Muscle of back (tissue), 13 donors: ENCODE measurements at places on chromosomes 13 and 19. TPM values are rescaled to one million over a fixed set of nuclear protein-coding genes. Genes with fewer than 3 reads are reported as not detected.

GRCh38 chr19:31098836-31099235 lies 250.4 kb downstream of the TSHZ3 start:
- no peak for DNase-seq

DNA sequence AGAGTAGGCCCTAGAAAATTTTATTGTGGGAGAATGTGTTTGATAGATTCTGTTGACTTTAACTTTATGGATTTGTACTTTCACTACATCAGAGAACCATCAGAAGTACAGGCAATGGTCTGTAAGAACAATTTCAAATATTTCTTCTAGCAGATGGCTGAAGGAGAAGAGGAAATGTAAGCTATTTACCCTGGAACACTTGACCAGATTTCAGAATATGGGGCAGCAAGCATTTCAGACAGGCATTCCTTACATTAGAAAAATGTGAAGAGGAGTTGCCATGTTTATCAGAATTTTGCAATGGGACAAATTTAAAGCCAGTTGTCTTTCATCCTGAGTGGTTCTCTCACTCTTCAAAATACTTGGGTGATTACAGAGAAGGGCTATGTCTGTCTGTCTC lies 7.5 kb downstream of the FRY start:
- DNase-seq, result no peak

- no peak for DNase-seq
These were observed 202.6 kb downstream of the TSHZ3 start for GRCh38 chr19:31146546-31147183.

DNA sequence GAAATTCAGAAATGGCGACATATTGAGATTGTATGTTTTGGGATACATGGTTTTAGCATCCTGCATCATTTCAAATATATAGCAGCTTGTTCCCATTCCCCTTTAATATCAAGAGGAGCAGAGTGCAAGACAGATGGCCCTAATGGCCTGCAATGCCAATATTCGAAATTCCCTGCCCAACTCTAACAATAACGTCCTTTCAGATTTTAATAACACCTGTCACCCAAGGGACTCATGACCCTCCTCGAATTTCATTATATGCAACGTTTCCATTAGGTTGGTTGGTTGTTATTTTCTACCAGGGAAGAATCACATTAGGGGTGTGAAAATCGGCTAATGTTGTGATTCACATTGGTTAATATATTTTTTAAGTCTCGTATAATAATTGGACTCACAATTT lies 170.0 kb downstream of the TNFSF13B start:
- DNase-seq, result no peak

DNA sequence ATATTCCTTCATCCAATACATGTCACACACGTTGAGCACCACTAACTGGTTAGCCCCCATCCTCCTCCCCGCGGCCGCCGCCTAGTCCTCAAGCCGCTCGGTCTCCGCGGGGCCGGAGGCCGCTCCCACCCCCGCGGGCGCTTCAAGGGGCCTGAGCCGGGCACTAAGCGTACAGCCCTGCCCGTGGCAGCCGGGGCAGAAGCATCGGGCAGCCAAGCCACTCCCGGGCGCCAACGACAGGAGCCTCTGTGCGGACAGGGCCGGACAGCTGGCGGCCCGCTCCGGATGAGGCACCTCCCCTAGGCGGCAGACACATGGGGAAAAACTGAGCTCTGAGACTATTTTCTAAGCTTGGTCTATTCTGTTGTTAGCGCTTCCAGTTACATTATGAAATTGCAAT lies 2.8 kb upstream of the ZNF543 start:
- no peak for DNase-seq

DNA sequence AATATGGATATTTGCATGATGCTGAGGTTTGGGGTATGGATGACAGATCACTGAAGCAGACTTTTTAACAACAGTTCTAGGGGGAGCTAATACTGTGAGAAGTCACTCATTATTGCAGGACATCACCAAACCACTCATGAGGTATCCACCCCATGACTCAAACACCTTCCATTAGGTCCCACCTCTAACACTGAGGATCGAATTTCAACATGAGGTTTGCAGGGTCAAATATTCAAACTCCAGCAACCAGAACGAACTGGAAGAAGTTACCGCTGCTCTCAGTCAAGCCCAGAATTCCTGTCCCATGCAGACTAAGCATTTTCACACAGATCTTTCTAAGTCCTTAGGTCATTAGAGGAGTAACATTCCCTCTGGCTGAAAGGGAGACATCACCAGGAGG lies 758.9 kb downstream of the UQCRFS1 start:
- DNase-seq, result no peak

DNA sequence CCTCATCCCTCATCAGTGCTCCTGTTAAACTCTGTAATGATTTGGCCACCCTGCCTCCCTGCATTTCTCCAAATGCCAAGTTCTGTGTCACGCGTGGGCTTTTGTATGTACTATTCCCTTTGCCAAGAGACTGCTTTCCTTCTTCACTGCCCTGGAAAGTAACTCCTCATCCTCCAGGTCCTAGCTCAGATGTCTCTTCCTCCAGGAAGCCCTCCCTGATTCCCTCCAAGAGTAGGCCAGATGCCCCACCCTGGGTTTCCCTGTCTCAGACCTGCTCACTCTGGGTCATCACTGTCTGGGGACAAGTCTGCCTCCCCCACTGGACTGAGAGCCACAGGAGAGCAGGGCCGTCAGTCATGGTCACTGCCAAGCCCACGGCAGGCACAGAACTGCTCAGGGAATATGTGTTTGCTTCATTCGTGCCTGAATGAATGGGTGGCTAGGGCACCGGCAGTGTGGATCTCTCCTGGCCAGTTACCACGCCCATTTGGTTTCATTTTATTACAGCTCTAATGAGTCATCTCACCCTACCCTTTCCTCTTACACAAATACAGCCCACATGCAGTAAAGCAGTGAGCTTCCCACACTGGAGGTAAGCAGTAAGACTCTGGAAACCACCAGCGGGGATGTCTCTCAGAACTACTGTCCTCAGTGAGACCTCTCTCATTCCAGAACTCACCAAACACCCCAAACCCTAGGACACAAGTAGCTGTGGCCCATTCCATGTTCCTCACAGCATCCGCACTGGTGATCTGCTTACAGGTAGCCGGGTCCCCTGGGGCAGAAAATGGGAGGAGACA lies 12.1 kb upstream of the GPR4 start:
- no peak for DNase-seq

DNA sequence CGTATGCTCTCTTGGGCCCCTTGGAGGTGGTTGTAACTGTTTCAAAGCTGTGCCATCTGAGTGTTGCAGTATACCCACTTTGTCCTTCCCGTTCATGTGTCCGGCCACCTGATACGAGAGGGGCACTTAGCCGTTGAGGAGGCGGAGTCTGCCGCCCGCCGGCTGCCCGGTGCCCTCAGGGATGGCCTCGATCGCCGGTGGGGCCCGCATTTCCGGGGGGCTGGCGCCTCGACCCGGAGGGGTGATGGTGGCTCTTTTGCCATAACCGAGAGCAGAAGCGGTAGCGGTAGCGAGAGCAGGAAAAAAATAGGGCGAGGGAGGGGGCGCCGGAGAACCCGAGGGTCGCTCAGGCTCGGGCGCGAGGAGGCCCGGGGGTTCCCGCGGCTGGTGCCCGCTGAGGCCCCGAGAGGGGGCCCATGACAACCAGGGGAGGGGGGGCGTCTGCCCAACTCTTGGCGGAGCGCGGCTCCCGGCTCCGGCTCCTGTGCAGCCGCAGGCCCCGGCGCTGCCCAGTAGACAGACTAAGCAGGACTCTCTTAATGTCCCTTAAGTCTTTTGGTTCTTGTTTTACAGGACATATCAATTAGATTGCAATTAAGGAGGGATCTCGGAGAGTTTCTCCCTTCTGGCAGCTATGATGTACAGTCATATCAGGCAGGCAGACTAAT lies 342.7 kb upstream of the SGCG start:
- DNase-seq, result no peak

DNA sequence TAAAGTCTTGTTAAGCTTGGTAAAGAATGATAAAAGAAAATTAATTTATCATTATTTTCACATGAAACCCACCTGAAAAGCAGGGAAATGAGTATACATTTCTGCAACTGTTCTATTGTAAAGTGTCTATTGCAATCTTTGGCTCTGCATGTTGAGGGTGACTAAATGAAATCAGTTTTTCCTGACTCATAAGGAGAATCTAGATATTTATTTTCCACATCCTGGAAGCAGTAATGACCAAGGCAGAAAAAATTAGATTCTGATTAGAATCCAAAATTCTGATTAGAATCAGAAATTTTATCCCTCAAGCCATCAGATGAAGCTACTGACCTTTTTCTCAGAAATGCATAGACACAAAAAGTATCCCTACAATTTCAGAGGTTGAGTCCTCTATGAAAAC lies 178.4 kb downstream of the MYO16 start:
- DNase-seq, result no peak

CACNG8 gene
- 0.39 TPM for polyA plus RNA-seq

TDRD12 gene
- polyA plus RNA-seq, result 0.10 TPM

ADPRHL1 gene
- polyA plus RNA-seq, result 124 TPM

FFAR2 gene
- 0.49 TPM for polyA plus RNA-seq

PTPRH gene
- polyA plus RNA-seq, result 0.55 TPM

SIAH3 gene
- polyA plus RNA-seq, result 0.07 TPM
